ENCODE measurements at places on chromosomes 3 and 15.
A peak's percentile ranks its signal among the peaks of the same experiment; 100 is the strongest.

DNA sequence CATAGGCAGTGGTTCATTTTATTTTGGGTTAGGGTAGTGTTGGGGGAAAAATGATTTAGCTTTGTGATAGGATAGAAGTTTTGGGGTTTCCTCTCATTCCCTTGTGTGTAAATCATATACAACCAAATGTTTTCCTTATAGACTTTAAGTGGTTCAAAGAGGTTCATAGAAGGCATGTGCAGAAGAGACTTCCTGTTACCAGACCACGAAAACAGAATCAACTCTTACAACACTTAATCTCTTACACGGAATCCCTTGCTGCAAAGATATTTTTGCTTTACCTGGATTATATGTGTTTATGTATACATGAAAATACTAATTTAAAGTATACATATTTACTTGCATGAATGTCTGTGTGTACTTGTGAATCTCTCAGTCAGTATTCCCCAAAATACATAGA is 2.9 kb downstream of the TMOD2 start:
- DNase-seq, result no peak

GRCh38 chr3:126621171-126621570 is 33.8 kb downstream of the TXNRD3 start:
- DNase-seq, result peak; percentile 59

DNA sequence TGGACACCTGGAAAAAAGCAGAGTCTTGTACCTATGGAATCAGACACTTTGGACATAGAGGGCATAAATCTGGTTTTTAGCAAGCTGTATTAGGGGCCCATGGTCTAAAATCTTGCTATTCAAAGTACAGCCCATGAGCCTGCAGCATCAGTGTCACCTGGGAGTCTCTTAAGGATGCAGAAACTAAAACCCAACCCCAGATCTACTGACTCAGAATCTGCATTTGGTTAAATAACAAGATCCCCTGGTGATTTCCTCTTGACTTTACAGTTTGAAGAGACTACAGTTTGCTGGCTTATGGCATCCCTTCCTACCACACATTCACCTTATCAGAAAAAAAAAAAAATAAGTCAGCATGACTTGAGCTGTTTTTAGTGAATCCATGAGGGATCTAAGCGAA is 74.9 kb upstream of the NR2F2 start:
- DNase-seq, result no peak

DNA sequence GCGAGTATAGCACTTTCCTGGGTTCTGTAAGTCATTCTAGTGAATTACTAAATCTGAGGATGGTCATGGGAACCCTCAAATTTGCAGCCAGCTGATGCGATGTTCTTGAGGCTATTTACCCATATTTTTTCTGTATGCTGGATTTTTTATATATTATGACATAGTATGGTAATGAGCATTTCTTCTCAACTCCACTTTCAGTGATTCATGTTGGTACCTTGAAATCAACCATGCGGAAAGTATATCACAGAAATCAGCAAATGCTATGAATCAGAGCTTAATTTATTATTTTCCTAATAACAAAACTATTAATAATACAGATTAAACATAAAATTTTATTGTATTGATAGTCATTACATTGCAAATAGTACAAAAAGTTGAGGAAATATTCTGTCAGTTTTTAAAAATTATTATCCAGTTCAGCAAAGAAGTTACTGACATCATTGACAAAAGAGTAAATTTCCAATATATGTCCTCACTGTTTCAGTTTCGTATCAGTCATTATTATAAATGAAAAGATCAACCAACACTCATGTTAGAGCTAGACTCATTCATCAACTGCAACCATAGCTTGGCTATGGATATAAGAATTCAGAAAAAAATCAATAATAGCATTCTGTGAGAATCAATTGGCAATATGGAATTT is 164.3 kb upstream of the SETMAR start:
- DNase-seq, result no peak

- DNase-seq, result no peak
These were observed 172 bp downstream of the ITPKA start for GRCh38 chr15:41493902-41494189.

DNA sequence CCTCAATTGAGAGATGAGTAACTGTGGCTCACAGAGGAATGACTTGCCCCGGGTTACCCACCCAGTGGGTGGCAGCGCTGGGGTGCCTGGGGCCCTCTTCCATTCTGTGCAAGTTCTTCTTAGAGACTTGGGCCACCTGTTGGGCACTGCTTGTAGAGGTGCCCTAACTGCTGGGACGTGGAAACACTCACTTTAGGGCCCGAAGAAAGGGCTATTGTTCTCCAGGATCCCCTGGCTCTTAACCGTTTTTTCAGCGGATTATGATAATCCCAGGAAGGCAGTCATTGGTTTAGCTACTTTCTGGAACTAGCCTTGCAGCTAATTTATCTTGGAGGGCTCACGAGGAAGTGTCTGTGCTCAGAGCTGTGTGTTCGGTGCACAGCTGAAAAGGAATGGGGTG is 66.0 kb upstream of the GCNT3 start:
- DNase-seq, result no peak

GRCh38 chr15:65767895-65768294 is 24.2 kb downstream of the DENND4A start:
- no peak for DNase-seq

DNA sequence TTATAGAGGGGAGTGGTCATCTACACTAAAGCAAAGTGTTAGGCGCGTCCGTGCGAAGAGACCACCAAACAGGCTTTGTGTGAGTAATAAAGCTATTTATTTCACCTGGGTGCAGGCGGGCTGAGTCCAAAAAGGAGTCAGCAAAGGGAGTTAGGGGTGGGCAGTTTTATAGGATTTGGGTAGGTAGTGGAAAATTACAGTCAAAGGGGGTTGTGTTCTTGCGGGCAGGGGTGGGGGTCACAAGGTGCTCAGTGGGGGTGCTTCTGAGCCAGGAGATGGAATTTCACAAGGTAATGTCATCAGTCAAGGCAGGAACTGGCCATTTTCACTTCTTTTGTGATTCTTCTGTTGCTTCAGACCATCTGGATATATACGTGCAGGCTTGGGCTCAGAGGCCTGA is 47.1 kb downstream of the OIP5 start:
- DNase-seq, result no peak

DNA sequence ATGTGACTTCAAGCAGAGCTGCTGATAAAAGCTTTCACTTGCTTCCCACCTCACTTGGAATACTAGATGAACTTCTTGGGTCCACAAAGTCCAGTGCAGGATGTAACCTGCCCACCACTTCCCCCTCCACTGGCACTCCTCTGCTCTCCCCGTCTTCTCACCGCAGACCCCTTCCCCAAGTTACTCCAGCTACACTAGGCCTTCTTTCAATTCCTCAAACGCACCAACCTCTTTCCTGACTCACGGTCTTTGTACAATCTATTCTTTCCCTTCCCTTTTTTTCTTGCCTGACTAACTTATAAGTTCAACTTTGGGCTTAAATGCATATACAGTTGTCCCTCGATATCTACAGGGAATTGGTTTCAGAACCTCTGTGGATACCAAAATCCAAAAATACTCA is 5.2 kb upstream of the ATP13A3 start:
- no peak for DNase-seq

- peak; percentile 63 for DNase-seq
These were observed 20.2 kb downstream of the MAGEF1 start for GRCh38 chr3:184691397-184692231.

GRCh38 chr15:75314552-75315290 is 21.1 kb upstream of the COMMD4 start:
- DNase-seq, result no peak

Data from fibroblast of skin of back (primary cell).